Upper lobe of left lung (tissue), 6 donors: ENCODE measurements at places on chromosomes 13 and 19.
A peak's percentile ranks its signal among the peaks of the same experiment; 100 is the strongest.

DNA sequence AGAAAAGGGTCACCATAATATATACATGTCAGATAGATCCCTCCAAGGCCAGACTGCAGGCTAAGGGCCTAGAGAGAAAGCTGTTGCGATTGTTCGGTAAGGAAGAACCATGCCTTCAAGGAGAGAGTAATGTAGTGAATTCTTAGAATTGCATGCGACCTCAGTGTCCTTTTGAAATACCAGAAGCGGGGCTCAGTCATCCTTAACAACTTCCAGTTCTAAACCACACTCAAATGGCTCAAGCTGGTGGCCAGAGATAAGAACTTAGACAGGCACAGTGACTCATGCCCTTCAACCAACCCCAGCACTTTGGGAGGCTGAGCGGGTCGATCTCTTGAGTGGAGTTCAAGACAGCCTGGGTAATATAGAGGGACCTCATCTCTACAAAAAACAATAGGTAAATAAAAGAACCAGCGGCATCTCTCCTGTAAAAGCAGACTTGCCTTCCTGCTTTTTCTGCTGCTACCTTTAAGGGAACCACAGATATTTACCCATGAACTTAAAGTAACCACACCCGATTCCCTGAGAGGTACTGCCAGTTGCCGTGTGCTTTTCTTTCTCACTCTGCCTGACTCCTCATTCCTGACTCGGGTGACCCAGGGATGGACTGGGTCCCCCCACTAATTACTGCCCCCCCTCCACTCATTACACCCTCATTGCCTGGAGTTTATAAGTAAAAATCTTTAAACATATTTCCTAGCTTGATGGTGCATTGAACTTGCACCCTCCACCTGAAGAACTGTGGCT is 15.4 kb upstream of the SIGLEC6 start:
- DNase-seq, result no peak

GRCh38 chr19:21084343-21084742 is 2.3 kb downstream of the ZNF714 start:
- DNase-seq, result peak; percentile 25

- DNase-seq, result no peak
Observed at GRCh38 chr13:20171364-20171763, 10.5 kb upstream of the GJA3 start.

DNA sequence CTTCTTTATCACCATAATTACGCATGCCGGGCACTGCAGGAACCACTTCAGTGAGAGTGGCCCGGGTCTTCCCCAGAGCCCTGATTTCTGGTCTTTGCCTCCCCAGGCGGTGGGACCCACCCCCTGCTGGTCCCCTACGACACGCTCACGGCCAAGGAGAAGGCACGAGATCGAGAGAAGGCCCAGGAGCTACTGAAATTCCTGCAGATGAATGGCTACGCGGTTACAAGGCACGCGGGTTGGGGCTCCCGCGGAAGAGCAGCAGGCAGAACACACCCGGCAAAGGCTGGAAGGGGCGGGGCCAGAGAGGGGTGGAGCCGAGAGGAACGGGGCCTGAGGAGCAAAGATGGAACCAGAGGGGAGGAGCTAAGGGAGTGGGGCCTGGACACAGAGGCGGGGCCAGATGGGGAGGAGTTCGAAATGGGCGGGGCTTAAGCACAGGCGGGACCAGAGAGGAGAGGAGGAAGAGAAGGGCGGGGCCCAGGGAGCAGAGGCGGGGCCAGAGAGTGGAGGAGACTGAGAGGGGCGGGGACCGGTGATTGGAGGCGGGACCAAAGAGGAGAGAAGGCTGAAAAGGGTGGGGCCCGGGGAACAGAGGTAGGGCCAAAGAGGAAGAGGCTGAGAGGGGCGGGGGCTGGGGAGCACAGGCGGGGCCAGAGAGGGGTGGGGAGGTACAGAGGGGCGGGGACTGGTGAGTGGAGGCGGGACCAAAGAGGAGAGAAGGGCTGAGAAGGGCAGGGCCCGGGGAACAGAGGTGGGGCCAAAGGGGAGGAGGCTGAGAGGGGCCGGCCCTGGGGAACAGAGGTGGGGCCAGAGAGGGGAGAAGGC is 73.4 kb downstream of the RYR1 start:
- peak; percentile 86 for DNase-seq

- DNase-seq, result no peak
Observed at GRCh38 chr13:25179011-25179410, 6.9 kb upstream of the AMER2 start.

DNA sequence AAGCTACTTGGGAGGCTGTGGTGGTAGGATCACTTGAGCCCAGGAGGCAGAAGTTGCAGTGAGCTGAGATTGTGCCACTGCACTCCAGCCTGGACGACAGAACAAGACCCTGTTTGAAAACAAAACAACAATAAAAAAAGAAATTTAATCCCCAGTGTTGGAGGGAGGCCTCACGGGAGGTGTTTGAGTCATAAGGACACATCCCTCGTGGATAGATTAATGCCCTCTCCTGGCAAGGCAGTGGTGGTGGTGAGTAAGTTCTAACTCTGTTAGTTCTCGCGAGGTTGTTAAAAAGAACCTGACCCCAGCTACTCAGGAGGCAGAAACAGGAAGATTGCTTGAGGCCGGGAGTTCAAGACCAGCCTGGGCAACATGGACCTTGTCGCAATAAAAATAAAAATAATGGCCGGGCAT is 27.6 kb upstream of the SIN3B start:
- no peak for DNase-seq

GRCh38 chr19:38650172-38650775 is 2.8 kb downstream of the ACTN4 start:
- DNase-seq, result no peak

DNA sequence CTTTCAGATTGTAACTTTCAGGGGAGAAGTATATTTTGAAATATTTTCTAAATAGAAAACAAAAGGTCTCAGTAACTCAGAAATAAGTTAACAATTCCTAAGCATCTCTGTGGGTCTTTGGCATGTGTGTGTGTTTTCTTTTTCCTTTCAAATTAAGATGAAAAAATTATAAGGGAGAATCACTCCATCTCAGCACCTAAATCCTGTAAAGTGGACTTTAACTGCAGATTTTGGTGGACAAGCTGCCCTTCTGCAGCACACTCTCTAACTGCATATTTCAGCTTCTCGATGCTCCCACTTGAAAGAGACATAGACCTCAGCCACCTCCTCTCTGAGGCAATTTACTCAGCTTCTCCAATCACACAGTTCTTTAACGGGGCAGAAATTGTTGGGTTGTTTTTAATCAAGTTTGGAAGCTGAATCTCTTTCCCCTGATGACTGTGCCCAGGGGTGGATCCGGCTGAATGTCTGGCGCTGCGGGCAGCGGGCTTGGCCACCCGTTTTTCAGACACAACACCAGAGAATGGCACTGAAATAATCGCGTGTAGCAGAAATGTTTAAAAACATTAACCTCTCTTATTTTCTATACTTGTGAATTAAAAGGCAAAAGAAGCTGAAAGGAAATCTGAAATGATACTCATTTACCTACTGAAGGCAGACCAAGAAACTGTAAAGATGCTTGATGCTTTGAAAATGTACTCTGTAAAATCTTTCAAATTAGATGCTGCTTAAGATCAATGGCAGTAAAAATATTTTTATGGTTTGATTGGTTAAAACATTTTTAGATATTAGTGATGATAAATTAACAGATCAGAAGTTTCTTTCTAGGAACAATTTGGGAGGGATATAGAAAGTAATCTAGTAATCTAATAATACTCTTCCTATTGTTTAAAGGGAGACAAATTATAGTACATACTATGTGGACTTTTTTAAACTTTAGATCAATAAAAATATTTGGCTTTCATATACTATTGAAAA is 12.4 kb downstream of the ZIC2 start:
- no peak for DNase-seq

- no peak for DNase-seq
Observed at GRCh38 chr13:100436099-100436498, 152.5 kb downstream of the GGACT start.

DNA sequence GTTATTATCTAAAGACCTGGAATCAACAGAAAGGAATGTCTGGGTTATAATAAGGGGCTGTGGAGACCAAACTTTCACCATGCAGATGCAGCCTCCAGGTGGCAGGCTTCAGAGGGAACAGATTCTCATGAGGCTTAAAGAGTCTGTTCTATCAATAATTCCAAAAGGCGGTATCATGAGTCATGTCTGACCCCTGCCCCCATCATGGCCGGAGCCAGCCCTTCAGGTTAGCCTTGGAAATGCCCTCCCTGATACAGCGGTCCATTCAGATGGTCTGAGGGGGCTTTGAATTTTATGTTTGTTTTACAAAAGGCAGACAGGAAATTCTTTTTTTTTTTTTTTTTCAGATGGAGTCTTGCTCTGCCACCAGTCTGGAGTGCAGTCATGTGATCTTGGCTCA is 21.7 kb upstream of the LAMP1 start:
- DNase-seq, result no peak

DNA sequence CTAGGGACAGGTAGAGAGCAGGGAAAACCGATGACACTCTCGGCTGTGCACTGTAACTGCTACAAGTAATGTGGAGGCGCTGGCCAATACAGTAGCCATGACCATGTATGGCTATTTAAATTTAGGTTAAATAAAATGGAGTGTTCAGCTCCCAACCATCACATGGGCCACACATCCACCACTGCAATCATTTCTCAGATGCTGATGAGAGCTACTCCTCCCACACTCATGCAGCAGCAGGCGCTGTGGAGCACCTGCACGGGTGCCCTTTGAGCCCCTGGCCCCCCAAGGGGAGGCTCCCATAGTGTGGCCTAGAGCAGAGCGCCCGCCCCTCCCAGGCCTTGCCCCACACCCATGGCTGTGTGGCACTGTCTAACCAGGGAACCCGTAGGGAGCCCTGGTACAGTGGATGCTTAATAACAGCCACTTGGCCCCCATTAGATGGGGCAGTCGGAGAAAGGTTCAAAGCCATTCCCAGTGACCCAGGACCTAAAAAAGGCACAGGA is 6.0 kb downstream of the ACP4 start:
- DNase-seq, result no peak

DNA sequence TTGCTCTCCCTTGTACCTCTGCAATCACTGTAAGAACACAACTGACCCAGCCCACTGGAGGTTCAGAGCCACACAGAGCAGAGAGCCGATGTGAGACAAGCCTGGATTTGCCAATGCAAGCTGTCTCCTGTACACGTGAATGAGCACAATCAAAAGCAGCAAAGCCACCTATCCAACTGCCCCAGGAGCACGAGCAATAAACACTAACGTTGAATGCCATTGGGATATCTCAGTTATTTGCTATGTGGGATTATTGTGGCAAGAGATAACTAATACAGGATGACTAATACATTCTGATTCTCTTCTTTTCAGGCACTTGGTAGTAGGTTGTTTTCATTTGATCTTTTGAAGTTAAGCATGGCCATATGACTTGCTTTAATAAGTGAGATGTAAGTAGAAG is 85.2 kb upstream of the FAM216B start:
- no peak for DNase-seq

GRCh38 chr19:44866664-44867063 is 20.6 kb downstream of the NECTIN2 start:
- DNase-seq, result no peak

DNA sequence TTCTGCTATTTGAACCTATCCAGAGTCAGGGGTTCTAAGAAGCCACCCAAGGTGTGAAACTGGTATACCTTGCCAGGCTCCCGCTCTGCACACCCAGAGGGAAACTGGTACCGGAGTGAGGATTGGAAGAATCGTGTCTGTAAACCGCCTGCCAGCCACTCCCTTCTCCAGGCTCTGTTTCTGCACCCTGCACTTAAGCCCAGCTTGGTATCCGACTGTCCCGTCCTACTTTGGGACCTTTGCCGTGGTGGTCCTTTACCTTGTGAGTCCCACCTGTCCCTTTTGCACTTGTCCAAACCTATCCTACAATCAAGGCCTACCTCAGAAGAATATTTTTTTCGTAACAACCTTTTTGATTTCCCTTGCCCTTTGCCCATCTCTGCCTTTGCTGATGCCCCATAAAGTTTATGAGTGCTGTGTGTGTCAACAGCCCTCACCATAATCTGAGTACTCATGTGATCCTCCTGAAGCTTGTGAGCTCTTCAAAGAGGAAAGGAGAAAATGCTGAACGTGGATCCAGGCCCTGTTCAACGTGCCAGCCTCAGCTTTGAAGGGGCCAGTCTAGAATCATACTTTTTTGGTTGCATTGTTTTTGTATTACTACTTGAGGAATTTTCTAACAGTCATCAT is 44.7 kb downstream of the GARRE1 start:
- no peak for DNase-seq

DNA sequence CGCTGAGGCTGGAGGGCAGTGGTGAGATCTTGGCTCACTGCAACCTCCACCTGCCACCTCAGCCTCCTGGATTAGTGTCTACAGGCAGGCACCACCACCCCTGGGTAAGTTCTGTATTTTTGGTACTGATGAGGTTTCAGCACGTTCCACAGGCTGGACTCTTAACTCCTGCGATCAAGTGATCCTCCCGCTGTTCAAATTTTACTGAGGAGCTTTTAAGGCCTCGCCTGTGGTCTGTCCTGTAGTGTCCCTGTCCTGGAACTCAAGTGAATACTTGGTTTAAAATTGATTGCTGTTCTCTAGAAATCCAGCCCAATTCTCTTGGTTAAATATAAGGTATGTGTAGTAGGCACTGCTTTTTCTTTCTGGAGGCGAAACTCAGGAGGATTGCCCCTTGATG is 65.2 kb downstream of the DPRX start:
- DNase-seq, result no peak

DNA sequence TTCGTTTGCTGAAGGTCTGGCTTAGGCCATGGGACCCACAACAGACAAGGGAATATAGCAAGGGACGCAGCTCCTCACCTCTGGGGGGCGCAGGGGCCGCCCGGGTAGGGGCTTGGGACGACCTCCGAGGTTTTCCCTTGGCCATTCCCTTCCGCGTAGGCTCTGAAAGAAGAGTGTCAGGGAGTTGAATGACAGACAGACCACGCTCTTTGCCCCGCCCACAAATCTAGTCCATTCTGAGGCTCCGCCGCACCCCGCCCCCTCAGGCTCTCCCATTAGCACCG is 11.4 kb upstream of the ZNF414 start:
- DNase-seq, result peak; percentile 90

- DNase-seq, result no peak
Observed at GRCh38 chr13:73598020-73598712, 536.0 kb downstream of the KLF12 start.

DNA sequence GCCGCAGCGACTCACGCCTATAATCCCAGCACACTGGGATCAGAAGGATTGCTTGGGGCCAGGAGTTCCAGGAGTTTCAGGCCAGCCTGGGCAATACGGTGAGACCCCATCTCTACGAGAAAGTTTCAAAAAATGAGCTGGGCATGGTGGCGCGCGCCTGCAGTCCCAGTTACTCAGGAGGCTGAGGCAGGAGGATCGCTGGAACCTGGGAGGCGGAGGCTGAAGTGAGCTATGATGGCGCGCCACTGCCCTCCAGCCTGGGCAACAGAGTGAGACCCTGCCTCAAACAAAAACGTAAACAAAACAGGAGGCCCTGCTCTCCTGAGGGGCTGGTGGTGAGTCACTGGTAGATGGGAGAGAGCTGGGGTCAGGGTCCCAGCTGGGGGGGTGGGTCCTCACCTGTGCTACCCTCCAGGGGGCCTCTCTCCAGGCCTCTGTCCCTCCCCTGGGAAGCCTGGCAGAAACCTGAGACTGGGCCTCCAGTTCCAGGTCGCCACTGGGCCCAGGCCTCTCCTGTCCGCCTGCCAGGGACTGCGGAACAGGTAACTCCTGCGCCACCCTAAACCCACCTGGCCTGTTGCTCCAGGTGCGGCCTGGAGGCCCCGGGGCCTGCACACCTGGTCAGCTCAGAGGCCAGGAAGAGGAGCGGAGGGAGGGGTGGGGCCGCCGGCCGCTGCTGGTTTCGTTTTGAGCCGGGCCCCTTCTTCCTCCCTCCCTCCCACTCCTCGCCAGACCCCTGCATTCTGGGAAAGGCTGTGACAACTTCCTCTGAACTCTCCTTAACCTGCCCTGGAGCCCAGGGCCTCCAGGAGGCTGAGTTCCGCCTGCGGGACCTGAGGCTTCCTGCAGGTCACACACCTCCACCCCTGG is 17.2 kb upstream of the ZBTB7A start:
- DNase-seq, result peak; percentile 74
